ENCODE measurements at places on chromosomes 3 and 15.

DNA sequence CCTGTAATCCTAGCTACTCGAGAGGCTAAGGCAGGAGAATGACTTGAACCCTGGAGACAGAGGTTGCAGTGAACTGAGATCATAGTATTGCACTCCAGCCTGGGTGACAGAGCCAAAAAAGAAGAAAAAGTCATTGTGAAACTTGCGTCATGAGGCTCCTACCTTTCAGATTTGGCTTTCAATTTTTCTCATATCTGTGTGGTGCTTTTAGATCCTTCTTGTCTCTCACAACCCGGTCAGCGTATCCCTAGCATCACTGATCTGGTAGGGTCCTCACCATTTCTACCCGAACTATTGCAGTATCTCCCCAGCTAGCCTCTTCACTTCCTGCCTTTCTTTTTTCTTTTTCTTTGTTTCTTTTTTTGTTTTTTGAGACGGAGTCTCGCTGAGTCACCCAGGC is 21.6 kb upstream of the GCNT3 start:
- DNase-seq: no peak

DNA sequence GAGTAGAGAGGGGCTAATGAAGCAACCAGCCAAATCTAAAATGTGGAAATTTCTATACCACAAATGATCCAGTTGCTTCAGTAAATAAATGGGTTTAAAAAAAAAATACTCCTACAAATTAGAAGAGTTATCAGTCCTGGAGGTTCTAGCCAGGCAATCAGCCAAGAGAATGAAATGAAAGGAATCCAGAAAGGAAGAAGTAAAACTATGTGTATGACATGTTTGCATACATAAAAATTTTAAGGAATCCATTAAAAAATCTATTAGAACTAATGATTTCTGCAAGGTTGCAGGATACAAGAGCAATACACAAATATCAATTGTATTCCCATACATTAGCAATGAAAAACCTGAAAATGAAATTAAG is 9.6 kb downstream of the MESP2 start:
- no peak for DNase-seq

- no peak for DNase-seq
Observed at GRCh38 chr15:100083572-100083971, 258.2 kb downstream of the ADAMTS17 start.

DNA sequence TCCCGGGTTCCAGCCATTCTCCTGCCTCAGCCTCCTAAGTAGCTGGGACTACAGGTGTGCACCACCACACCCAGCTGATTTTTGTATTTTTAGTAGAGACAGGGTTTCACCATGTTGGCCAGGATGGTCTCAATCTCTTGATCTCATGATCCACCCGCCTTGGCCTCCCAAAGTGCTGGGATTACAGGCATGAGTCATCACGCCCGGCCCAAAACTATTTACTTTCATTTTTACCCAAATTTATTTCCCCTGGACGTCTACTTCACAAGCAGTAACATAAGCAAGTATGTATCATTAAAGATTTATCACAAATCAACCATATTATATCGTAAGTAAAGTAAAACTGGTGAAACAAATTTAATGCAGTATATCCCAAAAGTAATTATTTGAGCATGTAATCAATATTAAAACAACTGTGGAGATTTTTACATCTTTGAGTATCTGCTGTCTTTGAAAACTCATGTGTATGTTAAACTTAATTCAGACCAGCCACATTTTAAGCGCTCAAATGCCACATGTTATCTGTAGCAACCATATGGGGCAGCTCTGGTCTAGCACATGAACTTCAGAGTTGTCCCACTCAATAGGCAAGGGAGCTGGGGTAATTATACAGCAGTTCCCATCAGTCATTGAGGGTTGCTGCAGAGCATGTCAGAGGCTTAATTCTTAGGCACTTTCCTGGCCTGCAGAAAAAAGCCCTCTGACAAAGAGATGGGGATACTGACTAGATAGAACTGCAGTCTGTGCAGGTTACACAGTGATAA is 185.7 kb upstream of the CTDSPL start:
- no peak for DNase-seq

GRCh38 chr15:37793851-37794250 is 140.6 kb upstream of the TMCO5A start:
- DNase-seq: peak; percentile 20
